ENCODE measurements at places on chromosomes 6 and 20.

DNA sequence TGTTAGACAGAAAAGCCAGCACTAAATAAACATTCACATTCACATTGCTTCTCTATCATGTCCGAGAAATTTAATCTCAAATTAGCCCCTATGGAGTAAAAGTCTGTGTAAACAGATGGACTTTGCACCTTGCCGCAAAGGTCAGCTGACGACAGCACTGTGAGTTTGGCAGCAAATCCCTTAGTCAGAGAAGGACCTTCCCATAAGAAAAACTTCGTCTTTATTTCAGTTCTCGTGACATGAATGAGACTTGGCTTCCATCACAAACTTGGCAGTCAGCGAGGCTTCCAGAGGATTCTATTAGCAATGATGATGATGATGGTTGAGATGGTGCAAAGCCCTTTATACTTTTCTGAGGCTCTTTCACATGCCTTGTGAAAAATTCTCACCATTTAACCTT lies 133.7 kb upstream of the IFNGR1 start:
- no peak for DNase-seq

- no peak for DNase-seq
Measured at GRCh38 chr6:56370127-56370540, 122.8 kb upstream of the COL21A1 start.

DNA sequence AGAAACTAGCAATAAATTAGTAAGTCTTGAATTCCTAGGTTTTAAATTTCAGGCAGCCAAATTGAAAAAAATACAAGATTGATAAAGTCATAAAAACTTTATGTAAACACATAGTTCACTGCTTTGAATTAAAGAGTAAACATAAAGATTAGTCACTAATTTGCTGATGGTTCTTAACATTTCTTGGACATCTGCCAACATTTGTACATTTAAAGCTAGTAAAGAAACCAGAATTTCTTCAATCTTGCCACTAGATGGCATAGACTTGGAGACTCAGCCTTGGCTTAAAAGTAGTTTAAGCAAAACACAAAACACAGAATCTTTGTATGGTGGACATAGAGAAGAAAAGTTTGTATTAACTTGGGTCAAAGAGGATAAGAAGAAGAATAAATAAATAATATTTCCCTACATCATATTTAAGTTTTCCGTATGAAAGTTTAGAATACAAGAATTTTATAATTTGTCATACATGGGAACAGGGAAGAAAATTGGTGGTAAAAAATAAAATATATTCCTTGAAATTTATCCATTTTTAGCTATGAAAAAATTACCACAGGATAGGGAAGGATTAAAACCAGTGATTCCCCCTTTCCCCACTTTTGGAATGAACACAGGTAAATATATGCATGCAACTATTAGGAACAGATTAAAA lies 41.7 kb upstream of the FAM135A start:
- DNase-seq, result peak; percentile 27

GRCh38 chr6:22471132-22471690 lies 98.2 kb upstream of the HDGFL1 start:
- DNase-seq, result no peak

DNA sequence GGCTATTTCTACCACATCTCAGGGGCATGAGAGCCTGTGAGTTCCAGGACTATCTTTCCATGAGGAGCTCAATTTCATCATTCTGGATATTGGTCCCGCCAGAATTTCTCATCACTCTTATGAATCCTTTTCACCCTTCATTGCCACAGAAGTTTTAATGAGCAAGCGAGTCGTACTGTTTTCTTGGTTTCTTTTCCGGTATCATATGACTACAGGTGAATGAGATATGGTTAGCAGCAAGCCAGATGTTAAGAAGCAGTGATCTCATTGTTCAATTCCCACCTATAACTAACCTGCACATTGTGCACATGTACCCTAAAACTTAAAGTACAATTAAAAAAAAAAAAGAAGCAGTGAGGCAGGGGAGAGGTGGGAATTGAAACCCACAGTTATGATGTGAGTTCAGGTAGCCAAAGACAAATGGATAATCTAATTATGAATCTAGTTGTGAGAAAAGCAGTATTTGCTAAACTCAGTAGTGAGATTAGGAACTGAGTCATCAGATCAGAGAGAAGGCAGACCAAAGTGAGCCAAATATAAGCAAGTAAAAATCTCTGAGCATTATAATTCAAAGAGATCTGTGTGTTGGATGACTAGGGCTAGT lies 78.0 kb upstream of the ELOVL5 start:
- no peak for DNase-seq

GRCh38 chr20:63370618-63371187 lies 9.6 kb upstream of the CHRNA4 start:
- DNase-seq, result no peak

GRCh38 chr20:6122873-6123648 lies at the start of gene FERMT1:
Gene FERMT1, minus strand, starts transcription at chr20:6123030. Its CDS starts 3,476 bp downstream, at chr20:6119554.
- peak; percentile 4 for DNase-seq

DNA sequence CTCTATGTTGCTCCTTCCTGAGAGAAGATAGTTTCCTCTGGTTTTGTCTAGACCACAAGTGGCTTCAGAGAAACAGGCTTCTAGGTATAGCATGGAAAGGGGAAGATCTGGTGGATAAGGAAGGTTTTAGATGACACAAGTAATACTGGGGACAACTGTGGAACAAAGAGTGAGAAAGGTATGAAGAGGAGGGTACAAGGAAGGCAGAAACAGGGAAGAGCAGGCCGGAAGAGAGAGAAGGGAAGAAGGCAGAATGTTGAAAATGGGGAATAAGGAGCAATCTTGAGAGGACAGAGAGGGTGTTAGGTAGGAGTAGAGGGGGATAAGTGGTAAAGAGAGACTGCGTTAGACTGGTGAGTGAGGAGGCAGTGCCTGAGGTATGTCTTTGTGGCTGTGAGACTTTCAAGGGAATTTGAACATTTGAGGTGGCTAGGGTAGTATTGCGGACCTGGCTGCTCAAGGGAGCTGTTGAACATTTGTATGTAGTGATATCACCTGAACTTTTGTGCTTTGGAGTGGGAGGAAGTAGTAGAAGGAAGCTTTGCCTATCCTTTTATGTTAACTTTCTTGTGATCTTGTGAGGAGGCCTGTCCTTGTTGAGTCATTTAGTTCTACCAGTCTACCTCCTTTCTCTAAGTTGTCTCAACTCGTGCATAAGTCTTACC lies 69.5 kb downstream of the FOXO3 start:
- DNase-seq, result no peak

DNA sequence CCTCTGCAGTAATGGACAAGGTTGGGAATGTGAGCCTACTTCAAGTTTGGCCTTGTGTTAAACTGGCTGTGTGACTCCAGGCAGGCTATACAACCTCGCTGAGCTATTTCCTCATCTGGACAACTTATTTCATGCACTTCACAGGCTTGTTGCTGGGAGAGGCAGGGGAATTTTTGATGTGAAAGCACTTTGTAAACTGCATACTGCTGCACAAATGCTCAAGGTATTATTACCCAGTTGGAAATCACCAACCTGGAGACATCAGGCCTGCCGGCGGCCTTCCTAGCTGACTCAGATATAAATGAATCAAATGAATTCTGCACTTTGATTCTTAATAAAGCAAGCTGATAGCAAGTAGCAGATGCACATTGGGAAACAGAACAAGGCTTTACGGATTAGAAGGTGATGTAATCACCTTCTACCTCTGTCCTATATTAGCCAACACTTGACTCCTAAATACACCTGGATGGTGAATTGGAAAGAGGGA lies 10.1 kb downstream of the JARID2 start:
- DNase-seq, result no peak

DNA sequence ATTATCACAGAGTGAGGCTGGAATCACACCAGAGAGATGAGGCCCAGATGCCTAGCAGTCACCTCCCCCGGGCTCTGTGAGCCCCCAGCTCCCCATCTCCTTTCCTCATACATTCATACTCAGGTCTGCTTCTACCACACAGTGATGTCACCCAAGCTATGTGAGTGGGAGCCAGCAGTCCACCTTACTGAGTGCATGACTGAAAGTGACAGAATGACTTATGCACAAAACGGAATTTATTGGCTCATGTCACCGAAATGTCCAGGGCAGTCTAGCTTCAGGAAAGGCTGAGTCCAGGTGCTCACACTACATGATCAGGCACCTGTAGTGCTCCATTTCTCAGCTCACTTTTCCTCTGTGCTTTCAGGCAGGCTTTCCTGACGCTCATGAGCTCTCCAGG lies 36.7 kb upstream of the CCN6 start:
- no peak for DNase-seq

GRCh38 chr6:56958481-56958880 lies 3.6 kb downstream of the BEND6 start:
- DNase-seq, result no peak

DNA sequence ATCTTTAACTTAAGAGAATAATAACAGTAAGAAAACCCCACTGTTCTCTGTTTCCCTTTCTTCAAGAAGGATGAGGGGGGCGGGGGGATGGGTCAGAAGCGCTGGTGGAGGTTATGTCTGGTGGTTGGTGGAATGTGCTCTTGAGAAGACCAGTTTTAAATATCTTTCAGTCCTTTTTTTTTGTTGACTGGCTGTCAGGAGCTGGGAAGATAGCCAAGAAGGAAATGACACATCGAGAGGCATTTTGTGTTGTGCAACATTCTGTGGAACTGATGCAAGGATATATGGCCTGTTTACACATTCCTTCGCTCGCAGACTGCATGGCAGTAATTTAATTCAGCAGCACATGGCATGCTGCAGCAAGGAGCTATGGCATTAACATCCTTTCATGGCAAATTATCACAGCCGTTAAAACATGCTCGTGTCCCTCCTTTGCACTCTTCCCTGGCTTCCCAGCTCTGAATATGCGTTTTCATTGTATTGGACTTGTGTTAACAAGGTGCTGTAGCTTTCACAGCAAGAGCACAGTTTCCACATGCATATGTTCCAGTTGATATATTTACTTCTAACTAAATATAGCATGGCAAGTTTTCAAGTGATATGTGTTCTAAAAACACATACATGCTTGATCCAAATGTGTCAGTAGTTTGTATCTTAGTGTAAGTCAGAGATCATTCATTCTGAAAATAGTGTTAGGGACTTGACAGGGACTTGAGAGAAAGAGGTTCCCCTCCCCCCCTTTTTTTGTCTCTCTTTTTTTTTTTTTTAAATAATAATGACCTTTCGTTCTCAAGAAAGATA lies 68.2 kb upstream of the SUPT3H start:
- peak; percentile 97 for DNase-seq

GRCh38 chr20:57594092-57594951 lies 25.9 kb downstream of the ZBP1 start:
- no peak for DNase-seq

DNA sequence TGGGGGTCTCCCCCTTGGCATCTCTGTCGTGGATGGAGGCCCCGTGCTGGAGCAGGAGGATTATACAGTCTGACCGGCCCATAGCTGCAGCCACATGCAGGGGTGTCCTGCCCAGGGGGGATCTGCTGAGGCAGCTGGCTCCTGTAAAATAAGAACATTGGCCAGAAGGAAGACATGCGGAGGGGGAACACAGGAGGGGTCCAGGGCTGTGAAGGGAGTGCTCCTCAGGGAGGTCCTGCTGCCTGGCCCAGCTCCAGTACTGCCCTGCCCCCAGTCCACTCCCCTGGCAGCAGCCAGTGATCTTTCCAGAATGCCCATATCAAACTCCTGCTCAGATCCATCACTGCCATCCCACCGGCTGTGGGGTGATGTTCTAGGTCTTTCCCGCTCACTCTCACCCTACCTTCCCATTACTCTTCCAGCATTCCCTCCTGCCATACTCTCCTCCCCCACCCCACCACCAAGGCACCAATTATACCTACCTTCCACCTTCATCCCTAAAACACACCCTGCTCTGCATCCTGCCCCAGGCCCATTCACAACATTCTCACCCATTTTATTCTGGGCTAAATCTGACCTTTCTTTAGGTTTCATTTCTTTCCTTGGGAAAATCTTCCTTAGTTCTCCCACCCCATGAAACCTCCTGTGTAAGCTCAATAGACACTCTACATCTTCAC lies 9.7 kb downstream of the ANKRD60 start:
- no peak for DNase-seq

GRCh38 chr6:169802790-169803189 lies 51.4 kb downstream of the ERMARD start:
- no peak for DNase-seq

GRCh38 chr6:83708970-83709747 lies at the start of gene SNAP91:
Gene SNAP91, minus strand, starts transcription at chr6:83709101. Its CDS starts 1,174 bp downstream, at chr6:83707927.
- DNase-seq, result no peak

GRCh38 chr20:33063271-33063670 lies 9.6 kb downstream of the BPIFB3 start:
- DNase-seq, result no peak

DNA sequence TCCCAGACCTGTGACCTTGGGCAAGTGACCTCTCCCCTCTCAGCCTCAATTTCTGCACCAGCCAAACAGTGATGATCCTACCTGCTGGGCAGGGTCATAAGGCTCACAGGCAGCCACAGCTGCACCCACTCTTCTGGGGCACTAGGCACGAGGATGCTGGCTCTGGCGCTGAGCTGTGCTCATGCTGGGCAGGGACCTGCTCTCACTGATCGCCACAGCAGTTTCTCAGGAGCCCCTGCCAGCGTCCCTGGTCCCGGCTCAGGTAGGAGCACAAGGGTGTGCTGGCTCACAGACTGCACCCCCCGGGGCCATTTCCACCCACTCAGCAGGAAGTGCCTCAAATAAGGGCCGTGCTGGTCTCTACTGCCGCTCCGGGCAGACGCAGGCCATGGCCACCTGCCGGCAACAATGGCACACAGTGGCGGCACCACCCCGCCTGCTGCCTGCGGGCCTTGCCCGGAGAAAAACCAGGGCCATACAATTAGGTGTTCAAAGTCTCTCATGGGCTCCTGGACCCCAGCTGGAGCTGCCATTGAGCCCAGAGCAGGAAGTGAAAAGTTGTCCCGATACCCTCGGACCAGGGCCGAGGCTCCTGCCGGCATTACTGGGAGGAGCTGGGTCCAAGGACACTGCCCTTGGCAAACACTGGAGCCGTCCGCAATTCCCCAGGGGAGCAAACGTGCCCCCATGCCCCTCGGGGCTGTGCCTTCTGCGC lies 4.6 kb upstream of the CABLES2 start:
- no peak for DNase-seq

- DNase-seq, result no peak
Measured at GRCh38 chr6:168989421-168989820, 264.2 kb downstream of the THBS2 start.
